ENCODE measurements at places on chromosomes 16 and 17.

- no peak for DNase-seq
Observed at GRCh38 chr17:77125432-77125901, 15.3 kb upstream of the SEC14L1 start.

DNA sequence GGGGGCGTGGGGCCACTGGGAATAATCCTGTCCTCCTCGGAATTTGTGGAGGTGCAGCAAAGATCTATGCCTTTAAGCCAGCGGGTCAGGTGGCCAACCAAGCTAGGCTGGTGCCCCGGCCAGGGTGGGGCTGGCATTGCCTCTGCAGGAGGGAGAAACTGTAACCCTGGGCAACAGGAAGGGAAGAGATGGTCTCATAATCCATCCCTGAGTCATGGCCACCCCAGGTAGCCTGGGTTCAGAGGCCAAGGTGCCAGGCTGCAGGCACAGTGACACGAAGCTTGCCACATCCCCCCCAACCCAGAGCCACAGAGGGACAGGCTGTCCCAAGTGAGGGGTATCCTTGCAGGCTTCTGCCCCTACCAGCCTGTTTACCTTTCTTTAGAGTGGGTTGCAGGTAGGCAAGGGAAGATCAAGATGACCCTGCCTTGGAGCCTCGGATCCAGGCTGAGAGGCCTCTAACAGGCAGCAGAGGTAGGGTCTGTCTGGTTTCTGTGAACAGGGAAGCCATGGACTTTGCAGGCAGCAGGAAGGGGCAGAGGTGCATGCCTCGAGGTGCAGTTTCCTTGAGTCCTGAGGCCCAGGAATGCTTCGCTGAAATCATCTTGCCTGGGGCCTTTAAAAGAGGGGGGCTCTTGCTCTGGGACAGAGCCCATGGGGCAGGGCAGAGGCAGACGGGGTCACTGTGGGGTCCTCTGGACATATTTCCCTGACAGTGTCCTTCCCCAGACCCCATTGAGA, 4.0 kb downstream of the LASP1 start:
- DNase-seq, result no peak

DNA sequence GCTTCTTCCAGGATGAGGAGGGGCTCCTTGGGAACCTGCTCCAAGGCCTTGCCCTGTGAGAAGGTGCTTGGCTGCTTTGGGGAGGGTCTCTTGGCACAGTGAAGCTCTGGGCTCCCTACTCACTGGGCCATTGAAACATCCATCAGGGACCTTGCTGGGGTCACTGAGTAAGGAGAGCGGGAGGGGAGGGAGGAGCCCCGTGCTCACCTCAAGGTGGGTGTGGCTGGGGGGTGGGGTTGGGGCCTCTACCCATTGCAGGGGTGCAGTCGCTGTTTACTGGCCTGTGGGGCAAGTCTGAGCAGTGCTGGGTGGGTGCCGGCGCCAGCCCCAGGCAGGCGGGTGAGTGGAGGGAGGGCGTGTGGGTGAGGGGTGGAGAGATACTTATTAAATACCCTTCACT, 9.9 kb downstream of the TNS4 start:
- no peak for DNase-seq

DNA sequence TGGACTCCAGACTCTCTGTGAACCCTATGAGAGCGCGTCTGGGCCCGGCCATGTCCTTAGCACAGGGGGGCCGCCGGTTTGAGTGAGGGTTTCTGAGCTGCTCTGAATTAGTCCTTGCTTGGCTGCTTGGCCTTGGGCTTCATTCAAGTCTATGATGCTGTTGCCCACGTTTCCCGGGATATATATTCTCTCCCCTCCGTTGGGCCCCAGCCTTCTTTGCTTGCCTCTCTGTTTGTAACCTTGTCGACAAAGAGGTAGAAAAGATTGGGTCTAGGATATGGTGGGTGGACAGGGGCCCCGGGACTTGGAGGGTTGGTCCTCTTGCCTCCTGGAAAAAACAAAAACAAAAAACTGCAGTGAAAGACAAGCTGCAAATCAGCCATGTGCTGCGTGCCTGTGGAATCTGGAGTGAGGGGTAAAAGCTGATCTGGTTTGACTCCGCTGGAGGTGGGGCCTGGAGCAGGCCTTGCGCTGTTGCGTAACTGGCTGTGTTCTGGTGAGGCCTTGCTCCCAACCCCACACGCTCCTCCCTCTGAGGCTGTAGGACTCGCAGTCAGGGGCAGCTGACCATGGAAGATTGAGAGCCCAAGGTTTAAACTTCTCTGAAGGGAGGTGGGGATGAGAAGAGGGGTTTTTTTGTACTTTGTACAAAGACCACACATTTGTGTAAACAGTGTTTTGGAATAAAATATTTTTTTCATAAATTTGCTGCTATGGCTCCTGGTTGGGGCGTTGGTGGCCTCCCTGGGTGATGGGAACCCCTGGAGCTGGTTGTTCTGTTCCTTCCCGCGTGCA, 23.1 kb downstream of the STAT5A start:
- DNase-seq, result peak; percentile 98

DNA sequence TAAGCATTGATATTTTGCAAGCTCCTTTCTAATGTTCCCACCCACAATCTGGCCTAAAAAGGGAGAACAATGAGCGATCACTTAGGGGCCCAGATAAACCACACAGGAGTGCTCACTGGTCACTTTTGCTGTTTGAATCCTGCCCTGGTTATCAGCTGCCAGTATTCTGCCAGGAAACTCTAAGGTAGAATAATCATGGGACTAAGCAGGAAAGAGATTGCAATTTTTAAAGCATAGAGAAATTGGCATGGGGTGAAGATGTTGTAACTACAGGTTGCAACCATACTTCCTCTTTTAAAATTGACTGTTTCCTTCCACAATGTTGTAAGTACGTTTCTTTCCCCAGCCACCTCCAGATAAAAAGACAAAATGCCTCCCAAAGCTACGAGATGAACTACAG, 251.2 kb upstream of the CDH11 start:
- peak; percentile 7 for DNase-seq

DNA sequence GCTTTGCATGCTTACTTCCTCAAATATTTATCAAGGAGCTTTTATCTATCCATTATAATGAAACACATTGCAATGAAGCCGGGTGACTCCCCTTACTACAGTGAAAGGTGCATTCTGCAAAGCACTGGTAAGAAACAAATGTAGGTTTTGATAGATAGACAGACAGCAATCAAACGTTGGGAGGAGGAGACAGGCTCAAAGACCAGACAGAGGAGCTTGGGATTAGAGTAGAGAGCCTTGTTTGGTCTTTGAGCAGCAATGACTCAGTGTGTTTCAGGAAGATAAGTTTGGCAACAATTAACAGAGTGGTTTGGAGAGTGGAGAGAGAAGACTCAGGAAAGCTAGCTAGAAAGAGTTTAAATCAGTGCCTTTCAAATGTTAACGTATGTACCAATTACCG, 68.8 kb downstream of the ZNF18 start:
- DNase-seq, result peak; percentile 49

DNA sequence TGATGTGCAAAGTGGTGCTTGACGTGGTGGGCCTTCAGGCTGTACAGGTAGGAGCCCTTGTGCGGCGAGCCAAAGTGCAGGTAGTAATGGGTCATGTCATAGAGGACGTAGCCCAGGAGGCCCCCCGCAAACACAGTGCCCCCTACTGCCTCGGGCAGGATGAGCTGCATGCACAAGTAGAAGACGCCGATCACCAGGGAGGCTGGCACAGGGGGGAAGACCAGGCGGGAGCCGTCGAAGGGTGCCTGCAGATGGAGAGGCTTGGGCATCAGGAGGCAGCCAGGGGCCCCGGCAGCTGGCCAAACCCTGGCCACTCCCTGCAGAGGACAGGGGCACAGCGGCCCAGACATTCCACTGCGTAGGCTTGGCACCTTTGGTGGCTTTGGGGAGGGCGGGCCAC, 15.7 kb upstream of the MLKL start:
- no peak for DNase-seq

- DNase-seq, result no peak
Observed at GRCh38 chr16:20847550-20847949, 41.2 kb downstream of the REXO5 start.

DNA sequence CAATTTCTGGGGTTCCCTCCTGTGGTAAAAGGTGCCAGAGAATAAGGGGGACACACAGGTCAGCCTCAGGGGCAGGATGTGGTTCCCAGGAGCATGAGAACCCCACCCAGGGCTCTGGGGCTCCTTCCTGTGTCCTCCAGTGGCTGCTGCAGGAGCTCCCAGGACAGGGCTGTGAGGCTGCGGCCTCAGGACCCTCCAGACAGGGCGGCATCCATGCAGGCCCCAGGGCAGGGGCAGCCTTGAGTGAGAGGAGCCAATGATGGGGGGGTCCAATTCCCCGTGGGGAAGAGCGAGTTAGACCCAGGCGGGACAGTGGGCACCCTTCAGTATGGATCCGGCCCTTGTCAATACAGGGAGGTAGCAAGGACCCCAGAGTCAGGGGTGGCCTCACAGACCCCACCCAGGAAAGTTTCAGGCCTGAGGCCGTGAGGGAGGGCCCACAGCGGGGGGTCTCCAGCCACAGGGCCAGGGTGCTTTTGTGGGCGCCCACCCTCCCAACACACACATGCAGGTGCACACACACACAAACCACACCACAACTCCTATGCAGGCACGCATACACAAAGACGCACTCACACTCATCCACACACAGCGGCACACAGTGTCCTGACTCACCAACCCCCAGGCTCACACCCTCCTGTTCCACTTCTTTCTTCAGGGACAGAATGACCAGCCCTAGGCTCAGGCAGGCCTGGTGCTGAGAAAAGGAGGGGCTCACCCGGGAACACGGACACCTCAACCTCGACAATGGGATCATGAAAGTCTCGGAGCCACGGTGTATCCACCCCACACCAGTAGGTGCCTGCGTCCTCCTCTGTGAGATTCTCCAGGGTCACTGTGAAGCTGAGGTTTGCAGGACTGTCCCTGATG, 1.8 kb downstream of the CD300C start:
- DNase-seq, result no peak

DNA sequence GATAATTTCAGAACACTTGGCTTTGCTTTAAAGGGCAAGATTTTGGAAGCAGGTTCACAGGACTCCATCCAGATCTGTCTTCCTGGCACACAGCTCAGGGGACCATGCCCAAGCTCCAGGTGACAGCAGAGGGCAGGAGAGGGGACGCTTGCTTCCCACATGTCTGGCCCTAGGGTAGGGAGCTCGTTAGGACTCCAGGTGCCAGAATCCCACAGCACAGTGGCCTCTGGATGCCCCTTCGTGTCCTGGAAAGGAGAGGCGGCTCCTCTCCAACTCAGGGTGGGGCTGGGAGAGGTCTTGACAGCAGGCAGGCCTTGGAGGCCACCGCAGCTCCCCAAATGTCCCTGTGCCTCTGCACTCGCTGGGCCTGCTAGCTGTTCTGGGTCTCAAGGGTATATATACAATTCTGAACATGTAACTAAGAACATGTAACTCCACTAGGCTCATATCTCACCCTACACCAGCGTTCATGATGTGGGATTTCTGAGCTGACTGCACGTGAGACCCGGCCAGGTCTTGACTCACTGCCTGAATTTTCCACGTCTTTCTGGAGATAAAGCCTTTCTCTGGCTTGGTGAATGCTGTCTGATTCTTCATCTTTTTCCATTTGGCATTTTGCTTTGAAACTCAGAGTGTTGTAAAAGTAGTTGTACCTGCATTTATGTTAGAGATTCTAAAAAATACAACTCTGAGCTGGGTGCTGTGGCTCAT, 52.8 kb downstream of the MARCHF10 start:
- no peak for DNase-seq

GRCh38 chr16:62661435-62661834, 625.2 kb upstream of the CDH8 start:
- no peak for DNase-seq

GRCh38 chr17:37813751-37814150, 68.9 kb upstream of the HNF1B start:
- DNase-seq, result no peak

Measured in hematopoietic multipotent progenitor cell treated with erythropoietin and hydrocortisone succinate and interleukin-3 and kit ligand, for 6 days (in vitro differentiated cells).